ENCODE measurements at places on chromosomes 12 and 14.

GRCh38 chr14:76917745-76918255 lies 91.6 kb downstream of the LRRC74A start:
- no peak for DNase-seq

- DNase-seq, result no peak
Observed at GRCh38 chr12:92899386-92900001, 29.6 kb downstream of the EEA1 start.

DNA sequence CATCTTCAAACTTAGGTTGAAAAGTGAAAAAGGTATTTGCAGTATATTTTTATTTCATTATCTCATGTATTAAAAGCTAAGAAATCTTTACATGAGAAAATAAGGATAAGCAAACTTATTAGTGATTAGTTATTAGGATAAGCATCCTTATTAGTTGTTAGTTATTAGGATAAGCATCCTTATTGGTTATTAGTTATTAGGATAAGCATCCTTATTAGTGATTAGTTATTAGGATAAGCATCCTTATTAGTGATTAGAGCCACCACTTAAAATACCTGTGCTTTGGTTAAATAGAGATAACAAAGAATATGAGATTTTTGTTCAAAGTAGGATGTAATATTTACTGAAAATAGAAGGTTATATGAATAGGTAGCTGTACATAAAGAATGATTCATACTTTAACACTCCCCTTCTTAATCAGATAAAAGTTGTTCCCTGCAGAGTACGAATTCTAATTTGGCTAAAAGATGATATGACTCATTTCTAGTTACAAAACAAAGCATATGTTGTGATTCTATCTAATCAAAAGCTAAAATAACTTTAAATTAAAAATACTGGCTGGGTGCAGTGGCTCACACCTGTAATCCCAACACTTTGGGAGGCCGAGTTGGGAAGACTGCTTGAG lies 56.4 kb downstream of the KDM5A start:
- no peak for DNase-seq

DNA sequence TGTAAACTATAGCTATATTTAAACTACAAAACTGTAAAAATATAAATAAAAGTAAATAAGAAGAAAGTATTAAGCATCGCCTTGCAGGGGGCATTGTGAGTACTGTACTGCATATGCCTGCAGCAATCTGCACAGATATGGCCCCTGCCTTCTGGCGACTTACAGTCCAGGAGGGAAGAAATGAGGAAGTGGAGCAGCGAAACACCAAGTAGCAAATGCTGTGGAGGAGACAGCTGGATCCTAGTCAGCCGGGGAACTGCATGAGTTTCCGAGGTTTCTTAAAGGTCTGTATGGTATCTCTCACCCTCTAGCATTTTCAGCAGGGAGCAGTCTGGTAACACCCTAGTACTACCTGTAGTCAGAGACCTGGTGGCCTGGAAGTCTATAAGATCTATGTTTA lies 256.9 kb downstream of the CACNA1C start:
- no peak for DNase-seq

DNA sequence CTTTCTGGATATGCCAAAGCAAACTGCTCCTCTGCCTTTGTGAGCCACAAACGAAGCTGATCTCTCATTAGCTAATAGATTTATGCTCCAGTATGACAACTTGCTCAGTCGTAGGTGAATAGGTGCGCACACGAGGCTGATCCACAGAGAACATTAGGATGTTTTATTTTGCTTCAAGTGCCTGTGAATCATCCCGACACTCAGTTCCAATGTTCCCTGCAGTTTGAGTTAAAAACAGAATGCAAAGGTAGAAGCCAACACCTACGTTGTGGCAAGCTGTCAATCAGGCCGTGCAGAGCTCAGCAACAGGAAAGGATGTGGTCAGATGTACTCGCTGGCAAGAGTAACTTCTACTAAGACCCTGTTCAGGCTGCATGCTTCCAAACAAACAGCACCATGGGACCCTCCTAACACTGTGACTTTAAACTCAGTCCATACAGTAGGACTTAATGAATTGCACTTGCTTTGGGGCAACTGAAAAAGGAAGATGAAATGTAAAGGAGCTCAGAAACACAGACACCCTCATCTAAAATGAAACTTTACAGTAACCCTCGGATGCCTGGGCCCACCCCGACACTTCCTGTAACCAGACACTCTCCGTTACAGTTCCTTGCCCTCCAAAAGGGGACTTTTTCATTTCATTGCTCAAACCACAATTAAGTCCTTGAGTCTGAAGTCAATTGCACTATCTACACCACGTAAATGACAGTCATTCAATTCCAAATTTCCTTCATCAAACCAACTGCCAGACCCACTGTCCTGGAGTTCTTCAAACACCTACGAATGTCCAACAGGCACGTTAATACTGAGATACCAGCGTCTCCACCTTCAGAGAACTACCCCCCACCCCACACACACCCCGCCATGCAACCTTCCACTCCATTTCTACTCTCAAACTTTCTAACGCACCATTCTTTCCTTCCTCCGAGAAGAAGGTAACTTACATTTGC lies 1.6 kb downstream of the CCDC88C start:
- no peak for DNase-seq
